ENCODE measurements at places on chromosomes 5 and 9.
A peak's percentile ranks its signal among the peaks of the same experiment; 100 is the strongest.

GRCh38 chr5:113437111-113437510, 2.3 kb upstream of the TSSK1B start:
- no peak for DNase-seq

DNA sequence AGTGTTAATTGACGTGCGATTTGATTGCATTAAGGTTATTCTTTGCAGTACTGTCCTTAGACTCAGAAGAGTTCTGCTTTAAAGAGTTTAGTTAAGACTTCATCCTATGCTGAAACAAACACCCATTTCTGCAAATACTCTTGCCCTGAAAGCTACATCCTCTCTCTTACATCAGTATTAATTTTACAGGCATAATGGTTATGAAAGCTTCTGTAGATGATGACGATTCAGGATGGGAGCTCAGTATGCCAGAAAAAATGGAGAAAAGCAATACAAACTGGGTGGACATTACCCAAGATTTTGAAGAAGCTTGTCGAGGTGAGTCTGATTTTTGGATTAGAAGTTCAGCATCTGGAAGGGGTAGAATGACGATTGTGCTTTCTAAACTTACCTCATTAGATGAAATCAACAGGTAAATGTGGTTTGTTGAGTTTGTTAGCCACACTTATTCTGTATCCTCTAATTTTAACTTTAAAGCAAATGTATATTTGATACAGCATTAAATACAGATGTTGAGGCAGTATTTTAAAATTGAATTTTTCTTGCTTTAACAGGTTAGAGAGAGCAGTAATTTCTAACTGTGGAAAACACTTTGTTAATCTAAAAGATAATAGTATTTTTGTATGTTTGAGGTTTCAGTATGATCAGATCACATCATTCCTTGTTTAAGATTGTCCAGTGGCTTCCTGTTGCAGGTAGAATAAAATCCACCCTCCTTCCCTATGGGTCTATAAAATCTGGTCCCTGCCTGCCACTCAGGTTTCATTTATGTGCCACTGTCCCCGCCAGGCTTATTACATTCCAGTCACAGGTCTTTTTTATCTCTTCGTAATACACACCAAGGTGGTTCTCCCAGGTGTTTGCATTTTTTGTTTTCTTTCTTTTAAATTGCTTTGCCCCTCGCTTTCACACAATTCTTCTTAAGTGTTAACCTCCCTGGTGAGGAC, 1.3 kb downstream of the NAA35 start:
- no peak for DNase-seq

GRCh38 chr5:156667616-156668015, 182.5 kb upstream of the PPP1R2B start:
- DNase-seq = no peak

- no peak for DNase-seq
Observed at GRCh38 chr5:113278976-113279375, 155.8 kb downstream of the TSSK1B start.

DNA sequence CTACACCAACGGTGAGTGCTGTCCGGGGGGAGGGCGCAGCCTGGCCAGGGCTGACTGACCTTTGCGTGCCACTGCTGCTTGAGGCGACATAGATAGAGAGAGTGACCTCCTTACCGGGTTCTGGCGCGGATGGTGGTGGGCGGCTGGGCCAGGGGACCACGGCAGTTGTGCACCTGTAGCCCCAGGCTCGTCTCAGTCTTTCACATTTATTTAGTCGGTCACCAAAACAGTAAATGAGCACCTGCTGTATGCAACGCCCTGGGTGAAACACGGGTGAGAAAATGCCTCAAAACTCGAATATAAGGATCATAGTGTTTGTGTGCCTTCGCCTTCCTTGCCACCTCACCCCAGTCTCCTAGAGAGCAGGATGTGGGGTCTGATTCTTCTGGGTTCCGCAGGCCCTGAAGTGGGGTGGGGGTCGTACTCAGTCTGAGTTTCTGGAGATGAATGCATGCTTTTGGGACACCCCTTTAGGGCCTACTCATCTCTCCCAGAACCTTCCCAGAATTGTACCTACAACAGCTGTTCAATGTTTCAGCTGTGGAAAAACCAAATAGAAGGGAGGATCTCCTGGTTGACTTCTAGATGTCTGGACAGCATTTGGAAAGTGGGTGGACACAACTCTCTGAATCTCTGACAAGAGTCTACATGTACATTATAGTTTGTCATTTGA, 714 bp downstream of the SEC24A start:
- peak; percentile 14 for DNase-seq

DNA sequence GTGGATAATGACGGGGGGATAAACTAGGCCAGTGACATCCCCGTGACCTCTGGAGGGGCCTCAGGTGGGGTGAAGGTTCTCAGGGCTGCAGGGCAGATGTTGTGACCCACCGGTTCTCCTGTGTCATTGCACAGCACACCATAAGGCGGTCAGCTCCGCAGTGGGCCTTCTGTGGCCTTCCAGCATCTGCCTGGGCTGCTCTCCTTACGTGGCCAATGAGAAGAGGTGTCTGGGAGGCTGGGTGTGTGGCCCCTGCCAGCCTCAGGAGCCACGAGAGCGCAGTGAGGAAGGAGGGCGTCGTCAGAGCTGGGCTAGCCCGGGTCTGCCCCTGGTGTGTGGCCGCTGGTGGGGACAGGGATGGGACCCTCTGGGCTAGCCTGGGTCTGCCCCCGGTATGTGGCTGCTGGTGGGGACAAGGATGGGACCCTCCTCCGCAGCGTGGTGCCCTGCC, 48.7 kb downstream of the COL5A1 start:
- DNase-seq = no peak

DNA sequence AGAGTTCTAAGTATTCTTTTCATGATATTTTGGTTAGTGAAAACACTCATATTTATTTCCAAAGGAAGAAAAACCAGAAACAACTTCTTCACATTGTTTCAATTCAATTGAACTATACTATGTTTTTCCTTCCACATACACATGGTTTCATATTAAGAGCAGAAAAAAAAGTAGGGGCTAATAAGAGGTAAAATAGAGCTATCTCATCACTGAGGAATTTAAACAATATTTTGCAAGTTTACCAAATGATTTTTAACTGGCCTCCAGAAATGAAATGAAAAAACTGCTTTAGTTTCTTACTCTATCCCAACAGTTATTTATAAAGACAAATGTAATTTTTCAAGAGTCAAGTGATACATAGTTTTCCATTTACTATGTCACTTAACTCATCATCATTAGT, 233.5 kb downstream of the RFX3 start:
- DNase-seq = no peak

- no peak for DNase-seq
Observed at GRCh38 chr9:12880406-12881015, 105.7 kb downstream of the LURAP1L start.

DNA sequence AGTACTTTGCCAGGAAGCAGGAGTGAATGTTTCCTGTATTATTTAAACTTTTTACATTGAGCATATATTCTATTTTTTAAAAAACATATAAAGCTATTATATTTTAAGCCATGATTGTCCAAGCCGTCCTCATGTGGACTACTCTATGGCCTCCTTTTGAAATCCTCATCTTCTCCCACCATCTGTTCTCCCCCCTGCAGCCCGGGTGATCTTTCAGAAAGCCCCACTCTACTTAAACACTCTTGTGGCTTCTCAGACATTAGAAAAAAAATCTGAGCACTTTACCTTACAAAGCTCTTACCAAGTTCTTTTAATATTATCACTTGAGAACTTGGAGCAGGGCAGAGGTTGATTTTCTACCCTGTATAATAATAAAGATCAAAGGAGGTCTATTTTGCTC, 95.4 kb downstream of the CAVIN4 start:
- no peak for DNase-seq

- no peak for DNase-seq
Observed at GRCh38 chr5:172941067-172941516, 18.1 kb upstream of the RPL26L1 start.

GRCh38 chr9:124126648-124127646, 115.4 kb downstream of the LHX2 start:
- peak; percentile 74 for DNase-seq
